Thymus (tissue), 14 donors: ENCODE measurements at places on chromosomes 4 and X.

GRCh38 chrX:75276666-75277065 is 2.8 kb downstream of the UPRT start:
- DNase-seq = no peak
- H3K36me3 ChIP-seq = no peaks in the 10 kb centered on the region
- H3K4me3 ChIP-seq = no peak overlapping the region
- H3K27ac ChIP-seq = no peak overlapping the region
- no peaks in the 10 kb centered on the region for H3K4me1 ChIP-seq
- no peaks in the 10 kb centered on the region for H3K27me3 ChIP-seq

GRCh38 chr4:54942721-54943120 is 182.7 kb downstream of the KDR start:
- H3K27ac ChIP-seq = peak overlapping the region; percentile 95
- no peaks in the 10 kb centered on the region for H3K36me3 ChIP-seq
- no peak overlapping the region for H3K4me3 ChIP-seq
- DNase-seq = no peak

DNA sequence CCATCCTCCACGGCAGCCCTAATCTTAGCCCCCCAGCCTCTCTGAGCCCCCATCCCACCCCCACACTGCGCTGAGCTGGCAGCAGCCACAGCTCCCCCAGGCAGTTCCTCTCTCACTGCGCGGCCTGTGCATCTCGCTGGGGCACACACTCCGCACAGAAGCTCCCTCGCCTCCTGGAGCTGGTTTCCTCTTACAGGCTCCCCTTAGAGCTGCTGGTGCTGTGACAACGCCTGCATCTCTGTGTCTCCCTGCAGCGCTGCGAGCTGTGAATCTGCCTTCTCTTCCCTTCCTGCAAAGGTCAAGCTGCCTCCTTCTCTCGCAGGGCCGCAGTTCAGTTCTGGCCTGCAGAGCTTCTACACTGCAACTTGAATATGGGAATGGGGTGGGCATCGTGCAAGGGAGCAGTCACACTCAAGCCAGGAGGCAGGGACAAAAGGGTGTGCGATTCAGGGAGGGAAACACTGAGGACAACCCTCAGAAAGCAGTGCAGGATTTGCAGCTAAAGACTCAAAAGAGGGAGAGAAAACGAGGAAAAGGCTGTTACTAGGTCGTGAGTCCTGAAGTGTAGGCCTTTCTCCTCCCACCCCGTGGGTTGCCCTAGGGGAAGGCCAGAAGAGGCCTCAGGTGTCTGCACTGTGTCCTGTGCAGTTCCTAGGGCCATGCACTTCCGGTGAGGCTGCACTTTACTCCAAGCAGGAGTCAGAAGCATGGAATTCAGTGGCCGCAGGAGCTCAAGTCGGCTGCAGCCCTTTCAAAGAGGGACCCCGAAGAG is 87.0 kb downstream of the BCOR start:
- H3K27ac ChIP-seq = no peak overlapping the region
- peaks cover 32% of the 10 kb centered on the region for H3K27me3 ChIP-seq
- peaks cover 72% of the 10 kb centered on the region for H3K4me1 ChIP-seq
- H3K36me3 ChIP-seq = no peaks in the 10 kb centered on the region

DNA sequence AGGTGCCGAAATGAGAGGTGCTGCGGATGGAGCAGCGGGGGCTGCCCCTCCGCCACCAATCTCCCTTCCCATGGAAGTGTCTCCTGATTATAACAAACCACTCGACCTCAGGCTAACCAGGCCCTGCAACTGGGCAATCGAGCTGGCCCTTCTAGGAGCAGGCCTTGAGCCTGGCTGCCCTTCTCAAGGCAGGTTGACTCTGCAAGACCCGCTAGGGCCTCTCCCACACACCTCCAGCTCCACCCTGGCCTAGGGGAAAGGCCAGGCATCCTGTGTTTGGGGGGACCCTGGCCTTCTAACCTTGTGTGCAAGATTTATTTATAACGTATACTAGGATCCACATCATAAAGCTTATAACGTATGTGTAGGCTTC is 3.7 kb upstream of the BCOR start:
- no peaks in the 10 kb centered on the region for H3K27me3 ChIP-seq
- no peak for DNase-seq

GRCh38 chr4:140152751-140153418 is 1.1 kb downstream of the MAML3 start:
- H3K27ac ChIP-seq = peak overlapping the region; percentile 96
- H3K27me3 ChIP-seq = no peaks in the 10 kb centered on the region
- peak overlapping the region; percentile 91 for H3K4me3 ChIP-seq
- peak; percentile 35 for DNase-seq

DNA sequence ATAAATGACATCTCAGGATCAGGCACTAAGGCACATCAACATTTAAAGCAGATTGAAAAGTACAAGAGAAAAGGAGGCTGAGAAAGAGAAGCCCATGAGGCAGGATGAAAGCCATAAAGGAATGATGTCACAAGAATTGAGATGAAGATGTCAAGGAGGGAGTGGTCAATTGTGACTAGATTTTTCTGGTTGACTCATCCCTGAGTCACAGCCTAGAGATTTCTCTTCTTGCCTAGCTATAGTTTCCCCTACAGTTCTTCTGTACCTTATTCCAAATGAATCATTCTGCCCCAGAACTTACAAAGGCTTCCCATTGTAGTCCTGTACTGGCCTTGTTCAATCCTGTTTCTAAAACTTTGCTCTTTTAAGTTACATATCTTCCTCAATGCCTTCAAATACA is 3.4 kb upstream of the USP53 start:
- no peak for DNase-seq
- H3K27me3 ChIP-seq = no peaks in the 10 kb centered on the region
- H3K4me1 ChIP-seq = peaks cover 7% of the 10 kb centered on the region
- H3K27ac ChIP-seq = no peak overlapping the region
- H3K36me3 ChIP-seq = no peaks in the 10 kb centered on the region

GRCh38 chr4:48778431-48779094 is 1.5 kb downstream of the FRYL start:
- peak overlapping the region; percentile 94 for H3K27ac ChIP-seq
- H3K4me1 ChIP-seq = peaks cover 10% of the 10 kb centered on the region
- H3K27me3 ChIP-seq = no peaks in the 10 kb centered on the region
- H3K4me3 ChIP-seq = peak overlapping the region; percentile 95
- no peak for DNase-seq
- H3K36me3 ChIP-seq = no peaks in the 10 kb centered on the region

DNA sequence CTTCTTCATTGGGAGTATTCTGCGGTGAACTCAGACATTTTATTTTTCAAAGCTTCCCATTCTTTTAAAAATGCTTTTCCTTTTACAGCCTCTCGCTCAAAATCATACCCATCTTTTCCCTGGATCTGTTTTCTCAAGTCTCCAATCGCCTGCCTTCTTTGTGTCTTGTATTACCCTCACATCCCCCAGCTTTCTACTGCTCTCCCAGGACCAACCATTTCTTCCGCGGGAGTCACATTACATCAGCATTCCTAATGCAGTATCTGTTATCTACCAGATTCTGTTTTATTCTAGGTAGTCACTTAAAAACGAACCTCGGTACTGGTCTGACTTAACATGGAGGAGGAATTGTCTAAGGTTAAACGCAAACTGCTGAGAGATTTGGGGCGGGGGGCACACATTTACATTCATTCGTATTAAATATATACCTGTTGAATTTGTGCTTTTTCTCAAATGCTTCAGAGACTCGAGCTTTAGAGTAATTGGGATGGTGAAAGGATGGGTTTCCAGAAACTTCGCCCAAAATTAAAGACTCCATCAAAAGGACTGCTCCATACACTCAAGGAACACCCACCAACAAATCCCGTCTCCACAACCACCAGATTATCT is 493 bp upstream of the UCHL1 start:
- peaks cover 54% of the 10 kb centered on the region for H3K27me3 ChIP-seq
- peaks cover 12% of the 10 kb centered on the region for H3K4me1 ChIP-seq
- no peaks in the 10 kb centered on the region for H3K36me3 ChIP-seq

GRCh38 chr4:120052856-120053255 is 13.8 kb downstream of the MAD2L1 start:
- H3K27ac ChIP-seq = no peak overlapping the region
- no peaks in the 10 kb centered on the region for H3K4me1 ChIP-seq
- no peak overlapping the region for H3K4me3 ChIP-seq
- DNase-seq = no peak
- H3K36me3 ChIP-seq = peaks cover 10% of the 10 kb centered on the region
- H3K27me3 ChIP-seq = no peaks in the 10 kb centered on the region

- peak overlapping the region; percentile 94 for H3K27ac ChIP-seq
- no peaks in the 10 kb centered on the region for H3K27me3 ChIP-seq
- no peaks in the 10 kb centered on the region for H3K36me3 ChIP-seq
These were observed 2.0 kb upstream of the STAG2 start for GRCh38 chrX:123959281-123960063.

DNA sequence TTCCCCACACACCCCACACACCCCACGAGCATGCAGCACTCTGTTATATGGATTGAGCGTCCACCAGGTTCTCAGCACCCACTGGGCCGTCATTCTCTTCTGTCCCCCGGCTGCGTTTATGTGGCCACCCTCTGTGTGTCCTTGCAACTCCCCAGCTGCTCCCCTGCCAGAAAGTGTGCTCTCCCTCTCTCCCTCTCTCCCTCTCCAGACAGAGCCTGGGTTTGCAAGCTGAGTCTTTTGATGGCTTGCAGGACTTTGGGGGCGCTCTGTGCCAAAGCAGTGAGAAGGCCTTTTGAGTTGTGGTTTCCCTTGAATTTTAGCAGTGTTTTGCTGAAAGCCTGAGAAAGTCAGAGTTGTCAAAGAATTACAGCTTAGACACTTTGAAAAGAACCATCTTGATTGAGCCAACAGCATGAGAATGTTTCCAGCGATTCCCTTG is 173.5 kb downstream of the DCLK2 start:
- H3K27ac ChIP-seq = no peak overlapping the region

DNA sequence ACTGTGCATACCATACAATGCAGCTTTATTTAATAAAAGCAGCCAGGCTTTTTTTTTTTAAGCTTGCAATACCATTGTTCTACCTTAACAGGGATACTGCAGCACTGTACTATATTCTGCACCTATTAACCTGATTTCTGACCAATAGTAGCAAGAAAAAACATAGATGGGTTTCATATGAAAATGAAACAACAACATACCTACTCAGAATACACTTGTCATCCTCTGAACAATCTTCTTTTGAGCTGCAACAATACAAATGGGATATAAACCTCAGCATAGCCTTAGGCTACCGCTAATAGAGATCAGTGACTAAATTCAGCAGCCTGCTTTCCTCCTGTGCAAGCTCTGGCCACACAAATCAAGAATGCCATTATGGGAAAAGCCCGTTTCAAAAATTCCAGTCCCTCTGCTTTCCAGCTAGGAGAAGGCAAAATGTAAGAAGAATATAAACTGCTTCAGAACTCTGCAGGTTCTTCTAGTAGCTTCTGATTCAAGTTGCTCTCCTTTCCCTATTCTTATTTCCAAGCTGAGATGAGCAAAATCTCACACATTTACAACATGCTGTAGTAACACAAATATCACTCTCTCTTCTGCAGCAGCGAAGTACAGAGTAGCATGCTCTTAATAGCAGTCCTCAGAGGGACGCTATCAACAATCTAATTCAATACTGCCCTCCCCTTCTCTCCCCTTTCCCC is 143.4 kb downstream of the KLHL13 start:
- no peaks in the 10 kb centered on the region for H3K27me3 ChIP-seq
- H3K36me3 ChIP-seq = no peaks in the 10 kb centered on the region

DNA sequence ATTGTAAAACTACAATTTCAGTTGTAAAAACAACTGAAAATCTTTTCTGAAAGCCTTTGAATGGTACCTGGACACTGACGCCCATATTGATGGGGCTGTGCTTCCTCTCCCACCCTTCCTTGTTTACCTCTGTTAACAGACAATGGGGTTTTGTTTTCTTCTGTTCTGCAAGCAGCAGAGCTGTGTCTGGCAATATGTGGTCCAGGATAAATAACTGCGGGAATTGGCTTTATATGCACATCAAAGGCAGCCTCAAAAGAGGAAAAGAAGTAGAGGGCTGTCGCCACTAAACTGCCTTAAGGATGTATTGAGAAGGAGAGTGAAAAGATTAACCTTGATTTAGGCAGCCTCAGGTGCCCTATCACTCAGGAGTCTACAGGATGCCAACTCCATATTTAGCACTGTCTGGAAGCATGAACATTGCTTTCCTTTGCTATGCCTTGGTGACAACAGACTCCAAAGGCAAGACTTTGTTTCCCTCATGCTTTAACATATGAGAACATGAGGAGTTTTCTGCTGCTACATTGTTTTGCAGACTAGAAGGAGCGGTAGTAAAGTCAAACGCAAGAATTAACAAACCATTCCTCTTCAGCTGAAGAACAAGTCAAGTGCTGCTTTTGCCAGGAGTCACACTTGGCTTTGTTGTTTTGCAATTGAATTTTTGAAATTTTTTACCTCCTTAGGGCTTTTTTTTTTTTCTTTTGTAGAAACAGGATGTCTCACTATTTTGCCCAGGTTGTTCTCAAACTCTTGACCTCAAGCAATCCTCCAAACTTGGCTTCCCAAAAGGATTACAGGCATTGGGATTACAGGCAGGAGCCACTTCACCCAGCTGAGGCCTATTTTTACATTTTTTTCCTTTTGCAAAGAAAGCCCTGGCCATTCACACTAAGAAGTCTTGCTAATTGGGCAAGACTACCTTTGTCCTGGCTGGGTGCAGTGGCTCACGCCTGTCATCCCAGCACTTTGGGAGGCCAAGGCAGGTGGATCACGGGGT is 3.0 kb downstream of the IL21 start:
- H3K36me3 ChIP-seq = no peaks in the 10 kb centered on the region
- no peak overlapping the region for H3K27ac ChIP-seq
- no peaks in the 10 kb centered on the region for H3K27me3 ChIP-seq
- no peak for DNase-seq

GRCh38 chrX:130304587-130305368 is 34.9 kb upstream of the SLC25A14 start:
- H3K36me3 ChIP-seq = no peaks in the 10 kb centered on the region
- no peaks in the 10 kb centered on the region for H3K4me1 ChIP-seq
- no peak for DNase-seq
- H3K27me3 ChIP-seq = peaks cover 2% of the 10 kb centered on the region
- no peak overlapping the region for H3K27ac ChIP-seq

DNA sequence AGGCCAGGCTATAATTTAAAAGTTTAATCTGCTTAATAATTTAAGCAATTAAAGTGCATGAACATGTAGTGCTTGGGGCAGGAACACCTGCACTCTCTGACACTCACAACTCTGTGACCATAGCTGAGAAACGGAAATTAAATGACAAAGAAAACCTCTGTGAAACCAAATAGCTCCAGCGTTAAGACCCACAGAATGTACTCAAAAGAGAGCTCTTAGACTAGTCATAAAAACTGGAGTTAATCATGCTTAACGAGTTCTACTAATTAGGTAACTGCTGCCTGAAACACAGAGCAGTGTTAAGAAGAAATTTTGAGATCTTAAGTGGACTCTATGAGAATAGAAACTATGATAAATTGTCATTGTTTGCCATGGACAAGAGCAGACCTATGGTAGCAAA is 174.4 kb upstream of the SPIN4 start:
- no peaks in the 10 kb centered on the region for H3K36me3 ChIP-seq
- no peak overlapping the region for H3K4me3 ChIP-seq
- no peaks in the 10 kb centered on the region for H3K27me3 ChIP-seq
- H3K4me1 ChIP-seq = no peaks in the 10 kb centered on the region
- DNase-seq = no peak
